ENCODE measurements at places on chromosomes 6 and 20.

DNA sequence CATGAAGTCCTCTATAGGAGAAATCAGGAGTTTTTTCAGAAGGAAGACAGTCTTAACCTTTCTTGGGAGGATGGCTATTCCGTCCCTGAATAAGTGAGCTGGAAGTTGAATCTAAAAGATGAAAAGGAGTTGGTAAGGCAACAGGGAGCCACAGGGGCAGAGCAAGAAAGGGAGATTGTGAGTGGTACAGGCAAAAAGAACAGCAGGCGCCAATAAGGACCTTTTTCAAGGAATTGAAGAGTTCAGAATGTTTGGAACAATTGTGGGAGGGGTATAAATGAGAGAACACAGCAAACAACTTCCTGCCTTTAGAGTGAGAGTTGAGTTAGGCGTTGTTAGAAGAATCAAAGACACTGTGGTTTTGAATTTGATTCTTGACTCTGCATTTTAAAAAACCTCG lies 1003.7 kb downstream of the EPHA7 start:
- no peak for DNase-seq

DNA sequence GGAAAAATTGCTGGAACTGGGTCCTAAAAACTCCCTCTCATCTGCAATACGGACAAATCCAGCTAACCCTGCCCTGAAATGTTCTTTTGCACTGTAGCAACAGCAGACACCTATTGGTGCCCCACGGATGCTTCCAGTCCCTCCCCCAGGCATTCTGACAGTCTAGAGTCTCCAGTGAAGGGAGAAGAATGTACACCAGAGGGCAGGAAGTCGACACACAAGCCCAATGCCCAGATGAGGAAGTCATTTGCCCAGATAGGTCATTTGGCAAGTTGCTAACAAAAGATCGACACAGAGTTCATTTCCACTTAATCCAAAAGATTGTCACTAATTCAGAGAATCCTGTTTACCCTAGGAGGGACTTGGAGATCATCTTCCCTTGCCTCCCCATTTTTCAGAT lies 293.0 kb upstream of the PRDM1 start:
- DNase-seq, result peak; percentile 14

DNA sequence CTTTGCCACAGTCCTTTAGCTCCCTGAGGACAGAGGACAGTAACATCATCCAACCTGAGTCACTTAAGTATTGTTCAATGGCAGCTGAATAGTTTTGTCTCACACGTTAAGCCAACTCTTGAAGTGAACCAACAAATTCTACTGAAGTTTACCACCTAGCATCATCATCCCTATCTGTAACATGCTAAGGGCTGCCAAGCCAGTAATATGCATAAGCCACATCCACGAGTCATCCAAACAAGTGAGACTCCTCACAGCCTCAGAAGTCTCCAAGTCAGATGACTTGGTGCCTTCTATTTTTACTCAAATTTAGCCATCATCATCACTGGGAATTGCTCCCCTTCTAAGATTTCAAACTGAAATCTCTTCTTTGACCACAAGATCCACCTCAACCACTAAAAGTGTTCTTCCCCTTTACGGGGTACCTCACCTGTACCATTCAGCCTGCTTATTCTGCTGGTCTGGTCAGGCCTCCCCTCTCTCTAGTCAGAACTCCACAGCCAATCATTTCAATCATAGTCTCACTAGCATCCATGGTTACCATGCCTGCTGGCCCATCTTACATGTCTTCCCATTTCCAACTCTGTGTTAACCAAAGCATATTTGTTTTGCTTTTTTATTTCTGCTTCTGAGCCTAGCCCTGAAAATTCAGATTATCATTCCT lies 73.7 kb downstream of the DTNBP1 start:
- peak; percentile 2 for DNase-seq

DNA sequence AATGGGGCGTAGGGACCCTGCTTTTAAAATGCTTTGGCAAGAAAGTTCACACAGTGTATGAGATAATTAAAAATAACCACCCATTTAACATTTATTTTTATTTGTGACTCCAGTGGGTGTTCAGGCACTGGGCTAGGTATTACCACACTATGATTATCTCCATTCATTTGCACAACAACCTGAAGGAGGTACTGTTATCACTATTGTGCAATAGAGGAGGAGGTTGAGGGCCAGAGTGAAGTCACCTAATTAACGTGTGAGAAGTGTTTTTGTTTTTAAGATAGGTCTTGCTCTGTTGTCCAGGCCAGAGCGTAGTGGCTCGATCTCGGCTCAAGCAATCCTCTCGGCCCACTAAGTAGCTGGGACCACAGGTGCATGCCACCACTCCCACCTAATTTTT lies 29.2 kb downstream of the MAK start:
- no peak for DNase-seq

DNA sequence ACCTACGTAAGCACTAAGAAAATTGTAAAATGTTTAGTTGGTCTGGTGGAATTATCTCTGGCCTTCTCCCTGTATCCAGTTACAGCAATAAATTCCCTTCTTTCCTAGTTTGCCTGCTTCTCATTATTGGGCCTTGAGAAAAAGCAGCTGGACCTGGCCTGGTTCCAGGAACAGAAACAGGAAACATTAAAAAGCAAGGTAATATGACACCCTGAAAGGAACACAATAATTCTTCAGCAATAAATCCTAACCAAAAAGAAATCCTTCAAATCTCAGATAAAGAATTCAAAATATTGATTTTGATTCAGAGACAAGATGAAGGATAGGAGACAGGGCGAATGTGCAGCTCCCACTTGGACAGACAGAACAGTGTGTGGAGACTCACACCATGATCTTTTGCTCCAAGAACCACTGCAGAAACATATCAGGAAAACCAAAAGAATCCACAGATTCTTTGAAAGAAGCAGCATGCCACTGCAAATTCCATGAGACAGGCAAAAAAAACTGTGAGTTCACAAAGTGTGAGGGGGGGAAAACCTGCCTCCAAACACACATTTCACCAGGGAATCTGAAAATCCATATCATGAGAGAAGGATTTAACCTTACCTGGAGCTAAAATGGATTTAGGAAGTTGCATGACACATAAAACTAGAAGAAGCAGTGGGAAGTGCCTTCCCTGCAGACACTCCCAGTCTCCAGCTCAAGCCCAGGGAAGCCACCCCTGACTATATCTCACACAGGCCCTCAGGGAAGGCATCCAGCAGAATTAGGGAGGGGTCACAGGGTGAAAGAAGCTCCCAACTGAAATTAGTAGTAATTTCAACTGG lies 28.9 kb downstream of the TREM1 start:
- DNase-seq, result no peak

GRCh38 chr20:15986690-15987089 lies 586.6 kb downstream of the KIF16B start:
- no peak for DNase-seq

DNA sequence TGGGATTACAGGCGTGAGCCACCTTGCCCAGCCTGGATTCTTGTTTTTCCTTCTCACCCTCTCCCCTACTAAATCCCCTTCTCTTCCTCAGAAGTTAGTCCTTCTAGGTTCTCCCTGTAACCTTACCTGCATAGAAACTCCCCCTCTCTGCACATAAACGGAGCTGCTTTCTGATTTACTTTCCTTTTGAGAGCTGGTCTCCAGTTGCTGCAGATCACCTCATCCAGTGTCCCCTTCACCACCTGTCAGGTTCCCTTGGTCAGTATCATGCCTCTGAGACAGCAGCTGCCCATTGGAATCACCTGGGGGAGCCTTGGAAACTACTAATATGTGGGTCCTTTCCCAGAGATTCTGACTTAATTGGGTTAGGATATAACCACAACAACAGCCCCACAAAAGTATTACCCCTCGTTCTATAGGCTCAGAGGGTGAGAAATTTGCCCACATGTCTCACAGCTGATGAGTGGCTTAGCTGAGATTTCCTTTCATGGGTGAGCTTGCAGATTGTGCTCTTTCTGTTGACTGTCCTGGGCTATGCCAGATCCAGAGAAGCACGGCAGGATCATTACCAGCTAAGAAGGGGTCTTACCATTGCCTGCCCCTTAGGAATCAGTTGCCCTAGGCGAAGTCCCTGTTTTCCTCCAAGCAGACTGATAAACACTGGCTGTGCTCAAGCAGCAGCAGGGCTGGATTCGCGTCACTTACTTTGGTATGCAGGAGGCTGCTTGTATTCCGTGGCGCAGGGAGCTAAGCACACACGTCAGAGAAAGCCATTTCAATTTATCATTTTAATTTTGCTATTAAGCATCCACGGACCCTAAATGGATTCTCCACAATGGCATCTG lies 51.3 kb downstream of the AKAP12 start:
- DNase-seq, result no peak

- no peak for DNase-seq
Measured at GRCh38 chr20:53599910-53600632, 6.4 kb upstream of the ZNF217 start.

GRCh38 chr6:105570416-105570815 lies 167.5 kb upstream of the PREP start:
- no peak for DNase-seq

DNA sequence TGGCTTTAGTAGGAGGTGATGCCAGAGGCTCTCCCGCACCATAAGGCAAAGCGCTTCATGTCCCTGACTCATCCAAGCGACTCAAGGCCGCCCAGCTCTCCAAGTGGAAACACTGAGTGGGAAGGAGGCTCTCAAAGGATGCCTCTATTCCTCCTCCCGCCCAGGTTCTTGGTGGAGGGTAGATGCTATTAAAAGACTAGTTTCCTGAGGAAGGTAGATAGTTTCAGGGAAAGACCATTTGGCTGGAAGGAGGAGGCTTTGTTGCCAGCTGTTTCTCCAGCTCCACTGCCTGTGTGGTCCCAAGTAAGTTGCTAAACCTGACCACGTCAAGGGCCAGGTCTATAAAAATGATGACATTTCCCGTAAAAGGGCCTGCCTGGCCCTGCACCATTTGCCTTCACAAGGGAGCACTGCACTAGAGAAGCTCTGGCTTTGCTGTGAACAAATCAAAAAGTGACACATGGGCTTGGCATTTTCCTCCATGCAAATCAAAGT lies 48.2 kb downstream of the GMDS start:
- DNase-seq, result no peak

GRCh38 chr6:156686995-156687788 lies 90.0 kb upstream of the ARID1B start:
- peak; percentile 76 for DNase-seq

DNA sequence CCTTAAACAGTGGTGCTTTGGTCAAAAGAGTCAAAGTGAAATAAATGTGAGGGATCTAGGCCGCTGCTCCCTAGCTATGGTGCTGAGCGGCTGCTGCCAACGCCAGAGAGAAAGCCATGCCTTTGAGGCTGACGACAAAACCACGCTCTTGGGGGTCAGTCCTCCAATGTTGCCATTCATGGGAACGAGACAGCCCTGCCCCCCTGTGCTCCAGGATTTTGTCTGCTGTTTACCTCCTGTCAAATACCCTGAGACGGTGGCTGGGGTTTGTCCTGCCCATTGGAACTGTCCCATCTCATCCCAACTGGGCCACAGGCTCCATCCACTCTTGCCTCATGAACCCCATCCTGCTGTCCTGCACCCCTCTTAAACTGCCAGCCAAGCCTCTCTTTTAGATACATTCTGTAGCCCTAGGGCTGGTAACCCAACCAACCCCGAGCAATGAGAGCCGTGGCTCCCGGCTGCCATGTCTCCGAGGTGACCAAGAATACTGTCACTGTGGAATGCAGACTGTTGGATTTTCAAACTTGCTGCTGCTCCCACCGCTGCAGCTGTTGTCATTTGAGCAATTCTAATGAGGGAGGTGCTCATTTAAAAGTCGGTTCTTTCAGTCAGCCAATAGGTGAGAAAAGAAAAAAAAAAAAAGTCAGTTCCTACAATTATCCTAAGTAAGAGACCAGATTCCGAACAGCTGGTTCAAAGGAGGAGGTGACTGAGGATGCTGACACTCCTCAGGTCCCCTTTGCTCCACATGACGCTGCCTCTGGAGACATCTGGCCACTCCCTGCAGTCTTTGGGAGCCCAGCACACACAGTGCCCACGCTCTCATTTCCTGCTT lies 73.1 kb upstream of the QKI start:
- no peak for DNase-seq

DNA sequence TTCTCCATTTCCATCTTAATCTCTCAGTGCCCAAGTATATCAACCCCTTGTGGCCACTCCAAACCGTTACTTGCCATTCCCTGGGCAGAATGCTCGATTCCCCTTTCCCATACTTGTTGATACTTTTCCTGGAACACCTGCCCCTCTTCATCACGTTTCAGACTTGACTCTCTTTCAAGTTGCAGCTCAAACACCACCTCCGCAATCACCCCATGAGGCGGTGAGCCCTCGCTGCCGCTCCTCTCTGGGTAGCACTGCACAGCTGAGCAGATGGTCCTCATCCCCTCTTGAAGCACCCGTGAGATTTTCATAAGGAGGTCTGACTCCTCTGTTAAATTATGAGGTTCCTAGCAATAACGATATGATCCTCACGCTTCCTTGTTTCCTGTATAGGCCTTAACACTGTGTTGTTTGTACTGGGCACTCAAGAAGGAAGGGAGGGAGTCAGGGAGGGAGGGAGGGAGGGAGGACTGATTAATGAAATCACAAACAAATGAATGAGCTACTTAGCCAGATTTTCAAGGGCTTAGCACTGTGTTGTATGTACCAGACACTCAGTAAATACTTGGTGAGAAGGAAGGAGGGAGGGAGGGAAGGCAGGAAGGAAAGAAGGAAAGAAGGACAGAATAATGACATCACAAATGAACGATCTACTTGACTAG lies 8.0 kb upstream of the UQCC2 start:
- DNase-seq, result no peak

- no peak for DNase-seq
Measured at GRCh38 chr6:169371344-169372127, 117.9 kb upstream of the THBS2 start.

DNA sequence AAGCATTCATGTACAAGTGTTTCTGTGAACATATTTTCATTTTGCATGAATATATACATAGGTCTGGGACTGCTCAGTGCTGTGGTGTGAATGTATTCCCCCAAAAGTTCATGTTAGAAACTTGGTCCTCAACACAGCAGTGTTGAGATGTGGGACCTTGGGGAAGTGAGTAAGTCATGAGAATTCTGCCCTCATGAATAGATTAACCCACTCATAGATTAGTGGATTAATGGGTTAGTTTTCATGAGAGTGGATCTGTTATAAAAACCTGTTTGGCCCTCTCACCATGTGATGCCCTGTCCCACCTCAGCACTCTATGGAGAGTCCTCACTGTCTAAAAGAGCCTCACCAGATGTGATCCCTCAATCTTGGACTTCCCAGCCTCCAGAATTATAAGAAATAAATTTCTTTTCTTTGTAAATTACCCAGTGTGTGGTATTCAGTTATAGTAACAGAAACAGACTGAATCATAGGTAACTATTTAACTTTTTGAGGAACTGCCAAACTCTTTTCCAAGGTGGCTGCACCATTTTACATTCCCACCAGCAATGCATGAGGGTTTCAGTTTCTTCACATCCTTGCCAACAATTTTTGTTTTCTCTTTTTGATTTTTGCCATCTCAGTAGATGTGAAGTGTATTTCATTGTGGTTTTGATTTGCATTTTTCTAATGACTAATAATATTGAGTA lies 45.3 kb downstream of the QRSL1 start:
- no peak for DNase-seq

- no peak for DNase-seq
Measured at GRCh38 chr6:139485742-139486475, 111.5 kb upstream of the CITED2 start.

- no peak for DNase-seq
Measured at GRCh38 chr6:142372348-142372747, 70.5 kb downstream of the ADGRG6 start.
